Left lobe of liver (tissue), 2 donors: ENCODE measurements at places on chromosomes 5 and 9.

- DNase-seq, result no peak
These were observed 1.9 kb downstream of the STOM start for GRCh38 chr9:121368138-121368522.

GRCh38 chr5:156819537-156819936 lies 30.6 kb upstream of the PPP1R2B start:
- DNase-seq, result no peak

DNA sequence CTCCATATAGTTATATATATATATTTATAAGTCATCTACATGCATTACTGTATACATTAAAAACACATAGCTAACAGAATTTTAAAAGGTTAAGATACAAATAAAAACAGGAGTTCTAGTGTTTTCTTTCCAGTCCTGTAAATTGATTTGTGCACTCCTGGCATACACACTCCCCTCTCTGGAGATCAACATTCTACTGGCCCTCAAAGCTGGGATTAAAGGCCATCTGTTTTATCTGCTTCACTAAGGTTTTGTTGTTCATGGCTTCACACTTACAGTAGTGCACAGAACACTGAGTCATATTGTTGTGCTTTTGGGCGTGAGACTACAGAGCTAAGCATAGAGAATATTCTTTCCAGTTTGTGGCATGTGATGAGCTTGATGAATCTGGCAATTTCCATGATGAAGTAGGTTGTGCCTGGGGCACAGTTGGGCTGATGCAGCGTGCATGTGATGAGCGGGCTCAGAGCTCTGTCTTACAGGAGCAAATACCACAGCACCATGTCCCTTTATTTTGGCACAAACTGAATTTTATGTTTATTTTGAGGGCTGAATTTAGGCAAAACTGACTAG lies 98.2 kb downstream of the TAF11L14 start:
- DNase-seq, result no peak

- no peak for DNase-seq
These were observed 68.7 kb downstream of the RAPGEF1 start for GRCh38 chr9:131671133-131671520.

- DNase-seq, result no peak
These were observed 82.7 kb upstream of the CTSL start for GRCh38 chr9:87643107-87643650.

DNA sequence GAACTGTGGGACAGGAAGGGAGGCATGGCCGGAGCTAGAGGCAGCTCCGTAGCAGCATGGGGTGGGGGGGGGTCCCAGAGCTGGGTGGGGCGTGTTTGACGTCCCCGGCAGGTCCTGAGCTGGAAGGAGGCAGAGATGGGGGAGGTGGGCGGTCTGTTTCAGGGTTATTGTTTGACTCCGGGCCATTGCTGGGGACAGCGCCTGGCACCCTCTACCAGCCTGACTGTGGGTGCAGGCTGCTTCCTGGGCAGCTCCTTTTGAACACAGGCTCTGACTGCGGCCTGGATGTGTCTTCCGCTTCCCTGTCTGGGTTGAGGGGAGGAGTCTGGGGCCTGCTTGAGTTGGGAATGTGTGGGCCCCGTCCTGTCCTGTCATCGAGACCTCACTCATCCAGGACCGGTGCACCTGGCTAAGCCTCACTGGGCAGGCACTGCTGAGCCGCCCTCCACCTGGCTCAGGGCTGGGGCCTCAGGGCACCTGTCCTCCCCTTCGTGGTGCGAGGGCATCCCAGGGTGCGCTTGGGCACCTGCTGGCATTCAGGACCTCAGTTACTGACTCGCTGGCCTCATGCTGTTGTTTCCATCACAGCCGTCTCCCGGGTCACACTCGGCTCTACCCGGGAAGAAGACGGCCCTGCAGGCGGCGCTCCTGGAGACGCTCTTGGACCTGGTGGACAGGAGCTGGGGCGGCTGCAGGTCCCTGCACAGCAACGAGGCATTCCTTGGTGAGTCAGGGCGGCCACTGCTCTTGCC lies 26.5 kb downstream of the CEP72 start:
- no peak for DNase-seq

- no peak for DNase-seq
These were observed 41.1 kb downstream of the FGF1 start for GRCh38 chr5:142644640-142645361.
